ENCODE measurements at places on chromosomes 12 and 14. TPM values are rescaled to one million over a fixed set of nuclear protein-coding genes. Genes with fewer than 3 reads are reported as not detected.
A peak's percentile ranks its signal among the peaks of the same experiment; 100 is the strongest.

GRCh38 chr12:85575120-85576096 is 260.8 kb downstream of the RASSF9 start:
- no peak for DNase-seq

DNA sequence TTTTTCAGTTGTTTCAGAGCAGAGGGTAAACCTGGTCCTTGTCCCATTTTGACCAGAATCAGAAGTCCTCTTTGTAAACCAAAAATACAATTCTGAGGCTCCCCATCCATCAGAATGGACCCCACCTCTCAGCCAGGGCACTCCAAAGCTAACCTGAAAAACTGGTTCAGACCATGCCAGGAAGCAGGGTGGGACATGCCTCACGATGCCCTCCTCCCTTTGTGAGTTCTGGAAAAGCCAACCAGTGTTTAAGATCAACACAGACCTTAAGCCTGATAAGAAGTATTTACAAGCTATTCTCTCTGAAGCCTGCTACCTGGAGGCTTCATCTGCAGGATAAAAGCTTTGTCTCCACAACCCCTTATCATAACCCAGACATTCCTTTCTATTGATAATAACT is 35.4 kb downstream of the TNFAIP2 start:
- no peak for DNase-seq

DNA sequence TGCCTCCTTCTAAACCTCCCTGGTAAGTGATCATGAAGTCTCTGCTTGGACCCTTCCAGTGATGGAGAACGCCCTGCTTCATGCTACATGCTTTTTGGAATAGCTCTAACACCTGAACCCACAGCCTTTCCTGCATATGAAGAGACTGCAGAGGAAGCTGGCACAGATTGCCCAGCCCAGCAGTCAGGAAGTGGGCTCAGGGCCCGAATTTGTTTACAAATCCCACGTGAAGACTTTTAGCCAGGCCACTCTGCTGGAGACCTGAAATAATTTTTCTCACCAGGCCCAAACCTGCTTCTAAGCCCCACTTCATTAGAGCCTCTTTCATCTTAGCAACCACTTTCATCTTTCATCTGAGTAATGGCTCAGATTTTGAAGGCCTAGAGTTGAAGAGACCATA is 22.9 kb downstream of the RTN1 start:
- DNase-seq = no peak

- no peak for DNase-seq
These were observed 79.3 kb downstream of the KIF26A start for GRCh38 chr14:104217486-104218360.

DNA sequence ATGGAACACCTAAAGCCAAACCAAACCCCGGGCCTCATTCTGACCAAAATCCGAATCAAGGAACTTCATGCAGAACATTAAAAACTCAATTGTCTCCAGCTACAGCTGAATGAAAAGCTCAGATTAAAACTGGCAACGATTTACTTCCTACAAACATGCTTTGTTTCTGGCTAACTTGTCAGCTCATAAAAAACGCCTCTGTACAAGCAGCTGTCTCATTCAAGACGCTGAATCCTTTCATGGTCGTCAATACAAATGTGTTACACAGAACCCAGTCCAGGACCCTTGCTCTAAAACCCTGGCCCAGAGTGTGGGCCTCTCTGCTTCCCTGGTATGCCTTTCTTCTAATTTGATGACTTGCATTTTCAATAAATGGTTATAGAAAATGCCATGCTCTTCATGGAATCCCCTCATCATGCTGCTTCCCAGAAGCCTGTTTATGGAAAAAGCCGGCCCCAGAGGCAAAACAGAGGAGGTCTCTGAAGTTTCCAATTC is 183.1 kb downstream of the PHLDA1 start:
- DNase-seq = no peak

DNA sequence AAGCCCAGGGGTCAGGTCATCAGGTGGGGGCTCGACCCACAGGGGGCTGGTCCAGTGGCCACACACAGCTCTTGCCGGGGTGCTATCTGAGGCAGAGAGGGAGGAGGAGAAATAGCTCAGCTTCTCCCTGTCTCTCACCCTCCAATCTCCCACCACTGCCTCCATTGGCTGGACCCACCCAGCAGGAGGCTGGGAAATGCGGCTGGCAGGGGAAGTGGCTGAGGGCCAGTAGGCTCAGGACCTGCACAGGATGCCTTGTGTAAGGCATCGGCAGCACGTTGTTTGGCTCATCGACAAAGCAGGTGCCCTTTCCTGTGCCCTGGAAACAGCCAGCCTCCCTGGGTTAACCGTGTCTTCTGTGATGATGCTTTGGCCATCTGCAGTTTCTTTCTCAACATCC is 58.8 kb upstream of the SLC24A4 start:
- DNase-seq = no peak

GRCh38 chr12:6452944-6453630 is 1.2 kb downstream of the TAPBPL start:
- DNase-seq = peak; percentile 69

GRCh38 chr12:29023436-29024076 is 125.5 kb upstream of the FAR2 start:
- DNase-seq = no peak

GRCh38 chr14:58762629-58763028 is 124.9 kb downstream of the DACT1 start:
- DNase-seq = no peak

GRCh38 chr14:22420598-22421186 is 168.3 kb downstream of the DAD1 start:
- no peak for DNase-seq

DNA sequence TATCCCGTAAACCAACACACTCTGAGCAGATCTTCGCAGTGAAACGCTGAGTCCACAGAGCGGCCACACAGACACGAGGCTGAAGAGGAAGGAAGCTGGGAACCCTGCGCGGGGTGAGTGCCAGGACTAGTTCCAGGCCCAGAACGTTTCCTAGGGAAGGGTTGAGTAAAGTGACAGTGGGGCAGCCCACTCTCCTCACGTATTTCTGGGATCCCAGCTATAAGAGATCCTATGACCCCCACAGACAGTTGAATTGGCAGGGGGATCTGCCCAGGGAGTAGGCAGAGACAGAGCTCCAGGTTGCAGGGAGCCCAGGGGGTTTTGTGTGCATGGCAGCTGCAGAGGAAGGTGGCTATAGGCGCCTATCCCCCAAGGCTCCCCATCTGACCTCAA is 51.1 kb downstream of the GTF2A1 start:
- peak; percentile 68 for DNase-seq

DNA sequence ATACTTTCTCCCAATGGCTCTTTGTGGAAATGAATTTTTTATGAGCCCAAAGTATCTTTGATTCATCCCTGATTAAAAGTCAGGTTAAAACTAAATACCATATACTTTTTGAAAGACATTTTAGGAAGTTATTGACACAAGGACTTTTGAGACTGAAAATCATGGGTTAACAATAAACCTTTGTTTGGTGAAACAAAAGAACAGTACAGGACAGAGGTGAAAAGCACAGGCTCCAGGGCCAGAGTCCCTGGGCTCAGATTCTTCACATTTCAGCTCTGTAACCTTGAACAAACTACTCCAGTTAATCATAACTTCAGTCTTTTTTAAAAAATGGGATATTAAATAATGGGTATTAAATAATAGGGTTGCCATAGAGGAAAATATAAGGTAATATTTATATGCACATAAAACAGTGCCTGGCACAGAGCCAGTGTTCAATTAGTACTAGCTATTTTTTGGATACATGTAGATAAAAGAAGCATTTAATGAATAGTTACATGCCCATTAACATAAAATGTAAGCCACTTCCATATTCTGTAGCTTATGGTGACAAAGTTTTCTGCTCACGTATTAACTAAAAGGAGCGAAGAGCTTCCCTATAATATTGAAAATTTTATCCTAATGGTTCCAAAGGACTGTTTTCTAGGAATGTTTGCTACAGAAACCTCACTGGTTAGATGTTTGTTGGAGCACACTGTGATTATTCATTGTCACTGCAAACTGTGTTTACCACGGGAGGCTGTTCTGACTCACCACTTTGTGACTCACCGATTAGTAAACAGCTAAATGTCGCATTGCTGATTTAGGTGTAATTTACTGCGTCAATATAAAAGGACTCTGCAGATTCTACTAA is 255.4 kb downstream of the DAD1 start:
- no peak for DNase-seq

- DNase-seq = no peak
These were observed 105.7 kb downstream of the ZC3H14 start for GRCh38 chr14:88668448-88669116.

GRCh38 chr14:70281939-70282338 is 77.5 kb downstream of the COX16 start:
- no peak for DNase-seq

Gene PRH2
- total RNA-seq = not detected

Gene COX8C
- not detected for total RNA-seq

Gene GRIN2B
- total RNA-seq = 0.03 TPM

Gene SLC25A47
- total RNA-seq = not detected

Gene ATXN7L3B
- 31.1 TPM for total RNA-seq

Gene CLEC2A
- not detected for total RNA-seq

Gene AJUBA
- 39.9 TPM for total RNA-seq

Data from ureter (tissue), 1 donor.